ENCODE measurements at places on chromosomes 6 and 20.

- DNase-seq = no peak
Measured at GRCh38 chr6:53961679-53962370, 149.4 kb upstream of the MLIP start.

GRCh38 chr6:13096084-13096483 is 232.3 kb downstream of the TBC1D7 start:
- DNase-seq = no peak

DNA sequence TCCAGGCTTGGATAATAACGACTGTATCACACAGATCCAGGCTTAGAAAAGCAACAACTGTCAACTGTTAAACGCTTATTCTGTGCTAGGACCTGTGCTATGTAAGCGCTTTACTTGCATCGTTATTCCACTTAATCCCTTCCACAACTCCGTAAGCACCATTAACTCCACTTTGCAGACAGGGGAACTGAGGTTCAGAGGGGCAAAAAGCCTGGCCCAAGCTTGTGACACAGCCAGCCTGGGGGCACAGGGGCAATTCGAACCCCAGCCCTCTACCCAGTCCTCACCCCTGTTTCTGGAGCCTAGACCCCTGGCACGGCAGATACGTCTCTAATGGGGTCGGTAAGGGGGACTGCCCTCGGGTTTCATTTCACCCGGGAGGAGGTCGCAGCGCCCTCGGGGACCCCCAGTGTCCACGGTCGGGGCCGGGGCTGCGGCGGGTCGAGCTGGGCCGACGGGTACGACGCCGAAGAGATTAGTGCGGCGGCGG is 411 bp downstream of the DSN1 start:
- no peak for DNase-seq

- no peak for DNase-seq
Measured at GRCh38 chr6:56685994-56686393, 43.3 kb upstream of the DST start.

DNA sequence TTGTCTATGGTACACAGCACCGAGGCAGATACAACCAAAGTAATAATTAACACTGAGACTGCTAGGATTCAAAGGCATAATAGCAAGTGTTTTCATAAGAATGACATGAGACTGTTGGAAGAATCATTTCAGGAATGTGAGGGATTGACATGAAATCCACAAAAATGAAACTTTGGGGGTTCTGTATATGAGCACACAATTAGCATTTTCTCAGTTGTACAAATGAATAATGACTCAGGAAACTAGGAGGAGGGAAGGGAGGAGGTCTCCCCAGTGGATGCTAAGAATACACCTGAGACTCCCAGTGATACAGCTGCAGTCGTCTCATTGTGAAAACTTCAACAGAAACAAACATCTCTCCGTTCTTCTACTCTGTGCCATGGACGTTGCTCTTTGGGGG is 428.4 kb upstream of the PLCB4 start:
- DNase-seq = no peak

- no peak for DNase-seq
Measured at GRCh38 chr6:109512271-109512817, 29.3 kb upstream of the ZBTB24 start.

GRCh38 chr20:10665027-10665561 is 8.7 kb downstream of the JAG1 start:
- DNase-seq = no peak

Measured in kidney (tissue), 22 donors.